LHCN-M2 (cell line): ENCODE measurements at places on chromosomes 11 and 22. TPM values are rescaled to one million over a fixed set of nuclear protein-coding genes. Genes with fewer than 3 reads are reported as not detected.
A peak's percentile ranks its signal among the peaks of the same experiment; 100 is the strongest.

GRCh38 chr11:120121336-120121735, 16.6 kb downstream of the TRIM29 start:
- no peak for DNase-seq

DNA sequence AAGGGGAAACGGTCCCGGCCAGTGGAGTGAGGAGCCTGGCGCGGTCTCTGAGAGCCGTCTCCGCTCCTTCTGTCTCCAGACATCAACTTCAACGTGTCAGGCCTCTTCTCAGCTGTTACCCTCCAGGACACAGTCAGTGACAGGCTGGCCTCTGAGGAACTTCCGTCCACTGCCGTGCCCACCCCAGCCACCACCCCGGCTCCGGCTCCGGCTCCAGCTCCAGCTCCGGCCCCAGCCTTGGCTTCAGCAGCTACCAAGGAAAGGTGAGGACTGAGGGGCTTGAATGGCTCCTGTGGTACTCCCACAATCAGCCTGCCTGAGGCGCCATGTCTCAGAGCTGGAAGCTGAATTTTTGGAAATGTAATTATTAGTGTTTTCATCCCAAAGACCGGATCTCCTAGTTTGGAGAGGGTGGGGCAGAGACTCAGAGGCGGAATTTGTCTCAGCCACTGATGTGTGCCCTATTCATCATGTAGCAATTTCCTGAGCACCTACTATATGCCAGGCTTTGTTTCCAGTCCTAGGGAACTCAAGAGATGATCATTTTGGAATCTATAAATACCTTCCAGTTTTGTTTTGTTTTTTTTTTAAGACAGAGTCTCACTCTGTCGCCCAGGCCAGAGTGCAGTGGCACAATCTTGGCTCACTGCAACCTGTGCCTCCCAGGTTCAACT, 7.9 kb upstream of the PDXP start:
- DNase-seq, result no peak

DNA sequence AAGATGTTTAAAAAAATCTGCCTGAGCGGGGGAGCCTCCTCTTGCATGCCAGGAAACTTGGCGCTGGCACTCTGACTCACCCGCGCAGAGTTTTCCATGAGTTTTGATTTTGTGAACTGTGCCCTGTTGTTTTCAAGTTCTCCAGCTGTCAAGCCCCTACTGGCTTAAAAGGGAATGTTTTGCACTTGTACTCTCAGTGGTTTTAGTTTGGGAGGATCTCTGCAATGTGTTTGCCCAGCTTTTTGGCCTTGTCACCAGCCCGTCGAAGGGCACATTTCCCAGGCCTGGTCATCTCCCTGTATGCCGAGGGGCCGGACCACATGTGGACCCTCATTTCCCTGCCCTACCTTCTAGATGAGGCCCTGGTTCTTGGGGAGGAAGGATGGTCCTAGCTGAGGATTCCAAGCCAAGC, 12.2 kb downstream of the MRGPRF start:
- peak; percentile 85 for DNase-seq

GRCh38 chr22:25068707-25069106, 116.2 kb downstream of the KIAA1671 start:
- no peak for DNase-seq

The OLFML1 gene
- not detected in 2 replicates for total RNA-seq

GRCh38 chr11:8732748-8733241, 50.2 kb downstream of the RPL27A start:
- peak; percentile 94 for DNase-seq

DNA sequence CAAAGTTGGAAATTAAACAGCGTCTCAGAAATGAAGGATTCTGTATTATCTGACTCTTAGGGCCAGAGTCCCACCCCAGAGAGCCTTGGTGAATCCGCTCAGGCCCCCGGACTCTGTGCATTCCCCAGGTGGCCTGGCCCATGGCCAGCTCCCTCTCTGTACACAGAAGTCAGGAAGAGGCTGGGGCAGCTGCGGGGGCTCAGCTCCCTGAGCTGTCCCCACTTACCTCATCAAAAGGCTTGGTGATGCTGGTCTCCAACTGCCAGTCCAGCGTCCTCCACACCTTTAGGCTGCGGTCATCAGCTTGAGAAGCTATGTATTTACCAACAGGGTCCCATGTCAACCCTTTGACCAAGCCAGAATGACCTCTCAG, 35.0 kb downstream of the HIRA start:
- no peak for DNase-seq
